Uterus (tissue), 4 donors: ENCODE measurements at places on chromosomes 1 and 21. TPM values are rescaled to one million over a fixed set of nuclear protein-coding genes. Genes with fewer than 3 reads are reported as not detected.

FAM131C gene
- total RNA-seq = not detected

- DNase-seq = no peak
- no peak overlapping the region for H3K4me3 ChIP-seq
- H3K27ac ChIP-seq = no peak overlapping the region
- H3K36me3 ChIP-seq = no peaks in the 10 kb centered on the region
Observed at GRCh38 chr21:36754241-36754898, 55.5 kb downstream of the SIM2 start.

DNA sequence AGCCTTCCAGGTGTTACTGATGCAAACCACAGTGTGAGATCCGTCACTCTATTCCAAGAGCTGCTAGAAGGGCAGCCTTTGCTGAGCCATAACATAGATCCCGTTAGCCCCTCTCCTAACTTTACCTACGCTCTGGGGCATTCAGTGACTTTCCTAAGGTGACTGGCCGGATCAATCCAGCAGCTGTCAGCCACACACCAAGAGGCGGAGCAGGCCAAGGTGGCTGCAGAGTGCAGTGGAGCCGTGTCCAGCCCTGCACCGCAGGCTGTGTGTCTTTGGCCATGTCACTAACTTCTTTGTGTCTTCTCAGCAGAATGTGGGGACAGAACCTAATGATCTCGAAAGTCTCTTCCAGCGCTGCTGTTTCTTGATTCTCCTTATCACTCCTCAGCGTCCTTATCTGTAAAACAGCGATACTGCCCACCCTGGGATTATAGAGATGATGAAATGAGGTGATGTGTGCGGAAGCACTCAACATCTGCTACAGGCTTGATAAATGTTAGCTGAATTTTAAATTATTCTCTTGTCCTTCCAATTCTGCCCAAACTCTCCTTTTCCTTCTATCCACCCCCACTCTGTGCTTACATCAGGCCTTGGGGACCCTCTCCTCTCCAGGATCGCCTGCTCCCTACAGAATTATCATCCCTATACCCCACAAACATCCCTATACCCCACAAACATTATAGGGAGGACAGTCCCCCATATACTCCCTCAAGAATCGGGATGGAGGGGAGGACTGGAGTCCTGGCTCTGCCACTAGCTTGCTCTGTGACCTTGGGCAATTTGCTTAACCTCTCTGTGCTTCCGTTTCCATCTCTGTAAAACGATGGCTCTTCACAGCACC, 25.8 kb upstream of the LRRN2 start:
- DNase-seq = no peak
- H3K27me3 ChIP-seq = peaks cover 5% of the 10 kb centered on the region
- no peaks in the 10 kb centered on the region for H3K4me1 ChIP-seq
- no peaks in the 10 kb centered on the region for H3K36me3 ChIP-seq
- H3K4me3 ChIP-seq = no peak overlapping the region

DNA sequence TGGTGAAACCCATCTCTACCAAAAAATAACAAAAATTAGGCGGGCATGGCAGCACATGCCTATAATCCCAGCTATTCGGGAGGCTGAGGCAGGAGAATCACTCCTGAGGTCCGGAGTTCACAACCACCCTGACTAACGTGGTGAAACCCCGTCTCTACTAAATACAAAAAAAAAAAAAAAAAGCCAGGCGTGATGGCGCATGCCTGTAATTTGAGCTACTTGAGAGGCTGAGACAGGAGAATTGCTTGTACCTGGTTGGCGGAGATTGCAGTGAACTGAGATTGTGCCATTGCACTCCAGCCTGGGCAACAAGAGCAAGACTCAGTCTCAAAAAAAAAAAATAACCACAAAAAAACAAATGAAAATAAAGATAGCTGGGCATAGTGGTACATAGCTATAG, 42.3 kb downstream of the CC2D1B start:
- no peaks in the 10 kb centered on the region for H3K36me3 ChIP-seq
- no peak overlapping the region for H3K4me3 ChIP-seq
- no peak overlapping the region for H3K27ac ChIP-seq
- H3K4me1 ChIP-seq = no peaks in the 10 kb centered on the region
- no peaks in the 10 kb centered on the region for H3K27me3 ChIP-seq

GRCh38 chr21:28590676-28591075, 402.0 kb downstream of the LTN1 start:
- no peak overlapping the region for H3K27ac ChIP-seq
- no peak for DNase-seq
- no peak overlapping the region for H3K4me3 ChIP-seq
- H3K36me3 ChIP-seq = no peaks in the 10 kb centered on the region
- no peaks in the 10 kb centered on the region for H3K4me1 ChIP-seq

GRCh38 chr1:56056438-56057287, 522.7 kb downstream of the PLPP3 start:
- H3K4me3 ChIP-seq = no peak overlapping the region
- H3K4me1 ChIP-seq = no peaks in the 10 kb centered on the region
- no peaks in the 10 kb centered on the region for H3K36me3 ChIP-seq
- no peak overlapping the region for H3K27ac ChIP-seq
- DNase-seq = peak; percentile 20
